Activated CD8-positive, alpha-beta memory T cell treated with anti-CD3 and anti-CD28 coated beads for 24 hours (primary cell): ENCODE measurements at places on chromosomes 7 and 10.

DNA sequence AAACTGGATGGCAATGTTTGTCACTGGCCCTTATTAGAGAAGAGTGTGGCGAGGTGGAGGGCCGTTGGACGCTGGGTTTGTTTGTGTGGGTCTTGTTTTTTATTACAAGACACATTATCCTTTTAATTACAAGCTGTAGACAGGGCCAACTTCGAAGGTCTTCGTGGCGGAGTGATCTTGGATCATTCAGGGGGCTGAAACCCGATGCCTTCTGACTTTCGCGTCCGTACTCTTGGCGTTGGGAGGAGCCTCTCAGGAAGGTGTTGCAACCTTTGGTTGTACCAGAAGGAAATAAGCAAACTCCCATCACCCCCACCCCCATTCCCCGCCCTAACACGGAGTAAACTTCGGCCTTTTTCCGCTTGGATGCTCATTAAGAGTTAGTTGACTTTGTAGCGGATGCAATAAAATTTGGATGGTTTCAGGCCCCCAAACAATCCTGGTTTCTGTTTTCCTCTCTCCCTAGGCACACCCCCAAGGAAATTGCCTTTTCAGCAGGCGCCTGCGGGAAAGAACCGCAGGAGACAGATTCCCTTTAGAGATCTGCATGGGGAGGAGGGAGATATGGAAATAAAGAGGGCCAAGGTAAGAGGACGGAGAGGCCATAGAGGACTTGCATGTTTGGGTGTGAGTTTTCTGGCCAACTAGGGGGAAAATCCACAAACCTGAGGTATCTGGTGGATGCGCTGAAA lies 294.5 kb upstream of the NFE2L3 start:
- no peak for DNase-seq

DNA sequence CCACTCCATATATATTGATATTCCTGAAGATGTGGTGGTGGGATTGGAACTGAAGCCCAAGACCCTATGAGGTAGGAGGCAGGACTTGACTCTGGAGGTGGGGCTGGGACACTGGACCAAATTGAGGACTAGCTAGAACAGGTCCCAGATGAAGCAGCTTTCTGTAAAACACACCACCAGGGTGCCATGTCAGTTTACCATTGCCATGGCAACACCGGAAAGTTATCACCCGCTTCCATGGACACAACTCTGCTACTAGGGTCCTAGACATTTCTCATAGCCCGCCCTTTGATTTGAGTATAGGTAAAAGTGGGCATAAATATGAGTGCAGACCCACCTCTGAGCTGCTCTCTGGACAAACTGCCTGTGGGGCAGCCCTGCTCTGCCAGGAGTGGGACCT lies 490.5 kb upstream of the PFKP start:
- no peak for DNase-seq

DNA sequence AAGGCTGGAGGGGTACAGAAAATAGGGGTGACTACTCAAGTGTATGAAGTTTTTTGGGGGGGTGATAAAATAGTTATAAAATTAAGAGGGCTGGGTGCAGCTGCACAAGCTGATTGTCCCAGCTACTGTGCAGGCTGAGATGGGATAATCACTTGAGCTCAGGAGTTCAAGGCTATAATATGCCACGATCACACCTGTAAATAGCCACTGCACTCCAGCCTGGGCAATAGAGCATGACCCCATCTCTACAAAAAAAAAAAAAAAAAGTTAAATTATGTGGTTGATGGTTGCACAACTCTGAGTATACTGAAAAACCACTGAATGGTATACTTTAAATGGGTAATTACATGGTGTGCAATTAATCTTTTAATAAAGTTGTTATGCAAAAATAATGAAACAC lies 172.9 kb downstream of the SRPK2 start:
- no peak for DNase-seq

DNA sequence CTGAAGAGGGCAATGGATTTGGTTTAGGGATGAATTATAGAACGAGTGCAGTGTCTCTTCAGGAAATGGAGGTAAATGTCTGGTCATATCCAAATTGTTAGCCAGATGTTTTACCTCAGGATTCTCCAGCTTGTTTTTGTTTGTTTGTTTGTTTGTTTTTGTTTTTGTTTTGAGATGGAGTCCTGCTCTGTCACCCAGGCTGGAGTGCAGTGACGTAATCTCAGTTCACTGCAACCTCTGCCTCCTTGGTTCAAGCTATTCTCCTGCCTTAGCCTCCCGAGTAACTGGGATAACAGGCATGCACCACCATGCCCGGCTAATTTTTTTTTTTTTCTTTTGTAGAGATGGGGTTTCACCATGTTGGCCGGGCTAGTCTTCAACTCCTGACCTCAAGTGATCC lies 6.9 kb downstream of the C10orf120 start:
- DNase-seq = no peak

- DNase-seq = peak; percentile 37
Measured at GRCh38 chr7:105975770-105976417, 12.8 kb downstream of the CDHR3 start.

DNA sequence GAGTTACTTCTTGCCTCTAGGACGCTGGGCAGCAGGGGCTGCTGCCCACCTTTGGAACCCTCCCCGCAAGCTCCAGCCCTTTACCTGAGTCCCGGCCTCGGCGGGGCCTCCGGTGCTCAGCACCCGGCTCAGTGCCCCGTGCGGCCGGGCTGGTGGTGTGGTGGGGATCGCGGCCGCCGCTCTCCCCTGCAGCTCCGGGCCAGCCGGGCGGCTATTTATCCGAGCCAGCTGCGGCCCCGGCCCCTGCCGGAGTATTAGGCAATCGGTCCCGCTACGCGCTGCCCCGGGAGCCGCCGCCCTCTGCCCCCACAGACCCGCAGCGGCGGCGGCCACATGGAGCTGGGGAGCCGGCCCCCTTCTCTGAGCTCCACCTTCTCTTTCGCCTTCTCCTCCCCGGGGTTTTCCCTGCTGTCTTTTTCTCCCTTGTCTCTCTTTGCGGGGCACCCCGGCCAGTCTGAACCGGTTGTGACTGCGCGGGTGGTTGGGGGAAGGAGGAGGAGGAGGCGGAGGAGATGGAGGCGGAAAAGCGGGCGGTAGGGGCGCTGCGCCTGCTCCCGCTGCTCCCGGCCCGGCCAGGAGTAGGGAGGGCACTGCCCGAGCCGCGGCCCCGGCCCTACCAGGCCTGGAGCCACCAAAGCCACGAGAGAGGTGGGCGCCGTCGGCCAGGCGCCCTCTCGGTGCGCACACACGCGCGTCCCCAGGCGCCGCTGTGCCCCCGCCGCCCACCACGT lies at the start of gene SLC16A9:
TSS of gene SLC16A9 (minus strand) at position 456 of the 731 bp plus-strand sequence. CDS start 25,559 bp downstream, outside the sequence.
- peak; percentile 75 for DNase-seq

- DNase-seq = peak; percentile 63
Measured at GRCh38 chr10:101136007-101136707, 5.1 kb downstream of the TLX1 start.

DNA sequence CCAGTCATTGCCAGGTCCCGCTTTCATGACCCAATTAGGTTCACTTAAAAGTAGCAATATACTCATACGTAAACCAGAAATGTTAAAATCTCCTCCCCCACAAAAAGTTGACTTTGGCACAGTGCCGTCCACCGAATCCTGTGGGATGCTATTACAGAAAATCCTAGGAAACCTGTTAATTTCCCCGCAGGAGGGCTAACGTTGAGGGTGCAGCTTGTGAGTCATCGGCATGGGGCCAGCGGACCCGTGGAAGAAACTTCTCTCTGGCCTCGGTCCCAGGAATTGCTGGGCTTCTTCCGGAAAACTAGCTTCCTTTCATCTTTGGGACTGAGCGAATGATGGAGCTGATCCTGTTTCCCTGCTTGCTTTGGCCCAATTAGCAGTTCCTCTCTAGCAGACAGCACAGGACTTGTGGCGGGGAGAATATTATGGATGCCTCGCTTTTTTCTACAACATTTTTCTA lies 13.5 kb downstream of the CRYGN start:
- no peak for DNase-seq

- no peak for DNase-seq
Measured at GRCh38 chr10:44853148-44853734, 57.9 kb upstream of the TMEM72 start.

GRCh38 chr7:30925913-30926312 lies 14.3 kb downstream of the AQP1 start:
- peak; percentile 35 for DNase-seq

GRCh38 chr7:147646568-147646967 lies 944.0 kb upstream of the C7orf33 start:
- no peak for DNase-seq

DNA sequence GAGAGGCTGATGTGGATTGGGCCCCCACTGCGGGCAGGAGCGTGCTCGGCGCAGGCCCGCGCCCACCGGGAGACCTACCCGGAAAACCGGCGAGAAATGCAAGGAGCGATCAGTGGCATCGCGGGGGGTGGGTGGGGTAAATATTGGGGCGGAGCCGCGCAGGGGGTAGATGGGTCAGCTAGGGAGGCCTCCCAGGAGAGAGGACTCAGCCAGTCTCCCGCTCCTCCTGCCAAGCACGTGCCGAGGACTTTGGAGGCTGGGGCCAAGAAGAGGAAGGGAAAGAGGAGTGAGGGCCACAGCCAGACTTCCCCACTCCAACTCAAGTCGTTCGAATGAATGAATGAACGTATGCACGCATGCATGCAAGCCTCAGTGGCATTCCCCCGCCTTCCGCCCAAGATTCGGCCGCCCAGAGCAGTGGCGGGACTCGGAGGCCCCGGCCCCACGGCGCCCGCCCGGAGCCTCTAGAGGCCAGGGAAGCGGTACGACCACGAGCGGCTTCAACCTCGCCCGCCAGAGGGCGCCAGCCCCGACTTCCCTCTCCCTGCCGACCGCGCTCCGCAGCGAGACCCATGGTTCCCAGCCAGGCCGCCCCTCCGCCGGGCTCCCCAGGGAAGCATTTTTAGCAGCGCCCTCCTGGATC lies 3.6 kb downstream of the NPM3 start:
- DNase-seq = peak; percentile 96

- DNase-seq = no peak
Measured at GRCh38 chr7:99504281-99504602, 220 bp upstream of the ZKSCAN5 start.

DNA sequence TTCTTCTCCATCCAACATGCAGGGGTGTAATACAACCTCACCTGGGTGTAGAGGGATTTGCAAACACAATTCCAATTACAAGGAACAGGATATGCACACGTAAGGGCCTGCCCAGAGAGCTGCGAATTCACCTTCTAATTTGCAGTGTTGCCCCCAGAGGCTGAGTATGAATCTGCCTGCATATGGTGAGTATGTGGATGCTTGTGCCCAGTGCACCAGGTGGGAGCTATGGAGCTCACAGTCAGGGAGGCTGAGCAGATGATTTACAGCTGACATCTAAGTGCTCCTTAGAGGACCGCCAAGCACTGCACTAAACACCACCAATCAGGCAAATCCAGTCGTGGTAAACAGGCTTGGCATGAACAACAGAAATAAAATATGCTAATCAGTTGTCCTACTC lies 132.0 kb downstream of the RELN start:
- no peak for DNase-seq

- no peak for DNase-seq
Measured at GRCh38 chr10:116444527-116445142, 17.0 kb downstream of the PNLIPRP3 start.

DNA sequence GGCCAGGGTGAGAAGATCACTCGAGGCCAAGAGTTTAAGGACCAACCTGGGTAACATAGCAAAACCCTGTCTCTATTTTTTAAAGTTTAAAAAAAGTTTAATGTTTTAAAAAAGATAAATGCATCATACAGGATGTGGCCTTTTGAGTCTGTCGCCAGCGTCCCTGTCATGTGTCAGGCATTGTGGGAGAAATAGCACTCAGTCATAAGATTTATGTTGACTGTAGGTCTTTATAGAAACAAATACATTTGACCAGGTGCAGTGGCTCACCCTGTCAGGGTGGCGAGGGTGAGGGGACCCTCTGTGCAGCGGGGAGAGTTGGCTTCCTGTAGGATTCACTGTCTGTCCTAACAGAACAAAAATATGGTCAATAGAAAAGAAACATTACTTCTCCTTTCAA lies 63.5 kb upstream of the SH2B2 start:
- no peak for DNase-seq

DNA sequence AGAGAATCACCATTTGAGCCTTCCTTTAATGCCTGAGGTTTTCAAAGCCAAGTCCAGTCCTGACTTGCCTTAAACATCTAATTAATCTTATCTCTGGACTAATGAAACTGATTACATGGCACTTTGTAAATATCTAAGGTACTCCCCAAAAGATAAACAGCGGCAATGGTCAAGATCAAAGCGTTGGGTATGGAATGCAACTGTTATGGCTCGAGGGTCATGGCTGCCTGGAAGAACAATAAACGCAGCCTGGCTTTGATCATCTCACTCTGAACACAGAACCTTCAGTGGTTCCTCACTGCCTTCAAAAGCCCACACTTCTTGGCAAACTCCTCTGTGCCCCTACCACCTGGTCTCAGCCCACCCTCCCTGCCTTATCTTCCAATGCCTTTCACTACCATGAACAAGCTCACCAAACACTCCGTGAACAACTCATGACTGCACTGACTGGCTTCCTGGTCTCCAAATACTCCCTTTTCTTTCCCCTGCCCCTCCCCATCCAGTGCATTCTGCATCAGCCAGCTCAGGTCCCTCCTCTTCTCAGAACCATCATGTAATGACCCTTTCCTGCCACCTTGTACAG lies 150.2 kb upstream of the NFE2L3 start:
- no peak for DNase-seq

DNA sequence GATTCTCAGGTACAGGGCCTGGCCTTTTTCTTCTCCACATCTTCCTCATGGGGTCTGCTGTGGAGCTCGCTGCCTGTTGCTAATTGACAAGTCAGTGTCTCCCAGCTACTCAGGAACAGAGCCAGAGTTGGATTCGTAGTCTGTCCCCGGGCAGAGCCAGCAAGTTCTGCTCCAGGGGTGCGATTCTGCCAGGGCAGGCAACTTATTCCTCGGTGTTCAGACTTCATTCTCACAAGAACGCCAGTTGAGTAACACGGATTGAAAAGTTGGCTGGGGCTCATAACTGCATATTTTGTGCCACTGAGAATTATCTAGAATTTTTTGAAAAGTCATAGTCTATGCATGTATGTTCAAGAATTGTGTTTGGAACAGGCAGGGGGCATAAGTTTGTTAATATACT lies 336.7 kb upstream of the NPVF start:
- no peak for DNase-seq

GRCh38 chr7:42068554-42069280 lies 168.3 kb downstream of the GLI3 start:
- no peak for DNase-seq

GRCh38 chr7:11082552-11083213 lies 109.0 kb downstream of the PHF14 start:
- DNase-seq = no peak

- DNase-seq = no peak
Measured at GRCh38 chr10:30645340-30645827, 15.8 kb upstream of the LYZL2 start.
